ENCODE measurements at places on chromosomes 2 and 18. TPM values are rescaled to one million over a fixed set of nuclear protein-coding genes. Genes with fewer than 3 reads are reported as not detected.

DNA sequence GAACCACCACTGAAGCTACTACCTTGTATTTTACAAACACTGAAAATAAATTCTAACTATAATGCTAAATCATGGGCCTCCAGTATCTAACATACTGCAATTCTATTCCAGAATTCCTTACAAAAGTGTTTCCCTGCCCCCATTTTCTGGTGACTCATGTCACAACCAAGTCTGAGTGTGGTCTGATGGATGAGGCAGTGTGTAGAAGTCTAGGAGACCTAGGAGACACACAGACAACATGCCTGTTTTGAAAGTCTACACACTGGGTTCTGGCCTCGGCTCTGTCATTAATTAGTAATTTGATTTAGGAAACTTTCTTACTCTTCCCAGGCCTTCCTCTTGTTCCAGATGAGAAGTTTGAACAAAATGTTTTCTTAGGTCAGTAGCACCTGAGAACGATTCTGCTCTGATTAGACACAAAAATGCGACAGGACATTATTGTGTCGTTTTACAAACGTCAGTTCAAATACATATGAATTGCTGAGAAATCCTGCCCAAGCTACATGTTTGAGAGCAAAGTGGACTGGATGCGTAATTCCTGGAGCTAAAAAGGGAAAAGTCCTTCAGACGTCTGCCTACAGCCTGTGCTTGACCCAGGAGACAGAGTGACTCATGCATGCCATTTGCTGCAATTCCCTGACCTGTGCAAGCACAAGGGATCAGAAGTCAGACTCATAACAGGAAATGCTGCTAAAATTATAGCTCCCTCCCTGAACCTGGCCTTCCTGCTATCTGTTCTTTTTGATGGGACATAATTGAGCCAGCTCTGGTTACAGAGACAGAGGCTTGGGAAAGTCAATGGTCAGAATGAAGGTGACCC is 494.4 kb downstream of the SOX11 start:
- peak; percentile 25 for DNase-seq

The RNF152 gene
- total RNA-seq: 11.8 TPM

DNA sequence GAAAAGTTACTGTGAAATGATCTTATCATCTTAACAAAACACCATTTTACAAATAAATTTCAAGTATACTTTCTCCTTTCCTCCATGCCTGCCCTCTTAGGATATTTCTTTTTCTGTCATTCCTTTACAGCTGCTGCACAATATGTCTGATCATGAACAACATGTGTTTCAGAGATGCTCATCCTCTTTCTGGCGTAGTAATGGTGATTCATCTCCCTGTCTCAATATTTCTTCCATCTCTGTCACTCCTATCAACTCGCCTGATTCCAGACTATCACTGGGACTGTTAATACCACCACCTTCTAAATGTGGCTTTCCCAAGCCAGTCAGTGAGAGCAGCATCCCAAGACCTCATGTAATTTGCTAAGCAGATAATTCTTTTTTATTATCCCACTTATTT is 290.5 kb downstream of the GULP1 start:
- DNase-seq: no peak

The KCNS3 gene
- total RNA-seq: 3.9 TPM

DNA sequence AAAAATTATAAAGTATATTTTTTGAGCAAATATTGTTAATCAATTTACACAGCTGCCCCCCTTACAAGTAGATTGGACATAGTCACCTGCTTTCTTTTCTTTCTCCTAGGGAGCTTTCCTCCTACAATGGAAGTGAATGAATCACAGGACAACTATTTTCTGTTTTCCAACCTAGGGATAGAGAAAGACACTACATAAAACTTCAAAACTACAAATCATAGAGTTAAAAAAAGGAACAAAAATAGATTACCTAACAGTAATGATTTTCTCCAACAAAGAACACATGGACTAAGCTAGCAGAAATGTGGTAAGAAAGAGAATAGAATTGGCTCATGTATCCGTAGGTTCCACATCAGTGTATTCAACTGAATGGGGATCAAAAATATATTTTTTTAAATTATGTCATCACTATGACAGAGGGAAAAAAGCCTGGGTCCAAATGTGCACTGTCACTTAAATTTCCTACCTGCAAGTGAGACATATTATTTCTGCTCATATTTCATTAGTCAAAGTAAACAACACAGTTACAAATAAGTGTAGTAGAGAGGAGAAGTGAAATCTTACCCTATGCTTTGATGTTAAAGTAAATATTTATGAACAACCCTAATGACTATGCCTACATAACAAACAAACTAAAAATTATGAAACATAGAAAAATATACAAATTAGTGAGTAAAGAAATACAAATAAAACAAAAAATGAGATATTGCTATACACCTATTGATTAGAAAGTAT is 756.7 kb downstream of the SOCS6 start:
- DNase-seq: no peak

- DNase-seq: no peak
These were observed 238.1 kb downstream of the KLHL29 start for GRCh38 chr2:23622966-23623675.

The NCKAP5 gene
- 6.2 TPM for total RNA-seq

GRCh38 chr2:218720048-218721041 is 9.7 kb downstream of the TTLL4 start:
- DNase-seq: no peak

GRCh38 chr2:229445501-229446211 is 174.6 kb upstream of the PID1 start:
- DNase-seq: peak; percentile 39
